ENCODE measurements at places on chromosomes 1 and 21.

- DNase-seq = no peak
Measured at GRCh38 chr1:204350857-204351573, 8.7 kb downstream of the PLEKHA6 start.

DNA sequence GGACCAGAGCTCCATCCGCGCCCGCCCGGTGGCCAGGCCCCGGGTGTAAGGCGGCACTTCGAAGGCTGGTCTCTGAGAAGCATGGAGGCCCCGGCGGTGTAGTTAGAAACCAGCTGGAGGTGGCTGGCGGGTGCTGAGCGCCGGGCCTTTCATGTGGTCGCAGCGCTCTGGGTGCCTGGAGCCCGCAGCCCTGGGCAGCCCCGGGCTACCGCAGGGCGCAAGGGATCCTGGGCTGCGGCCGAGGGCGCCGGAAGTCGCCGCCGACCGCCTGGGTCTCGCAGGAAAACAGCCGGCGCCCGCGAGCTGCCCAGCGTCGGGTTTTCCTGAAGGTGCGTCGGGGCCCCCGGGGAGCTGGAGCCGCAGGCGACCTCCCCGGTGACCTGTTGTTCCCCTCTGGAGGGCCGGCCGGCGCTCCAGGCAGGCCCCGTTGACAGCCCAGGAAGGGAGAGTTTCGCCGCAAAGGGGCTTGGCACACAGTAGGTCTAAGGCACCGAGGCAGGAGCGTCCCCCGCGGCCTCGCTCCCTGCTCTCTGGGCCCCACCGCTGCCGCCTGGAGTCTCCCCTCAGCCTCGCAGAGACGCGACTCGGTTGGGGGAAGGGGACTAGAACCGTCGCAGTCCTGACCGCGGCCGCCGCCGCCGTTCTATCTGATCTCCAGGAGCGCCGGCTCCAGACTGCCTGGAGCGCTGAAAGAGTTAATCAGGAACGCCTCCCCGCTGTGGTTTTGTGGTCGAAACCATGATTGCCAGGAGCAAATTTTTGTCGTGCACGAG, 2.7 kb downstream of the GRHL3 start:
- DNase-seq = peak; percentile 47

DNA sequence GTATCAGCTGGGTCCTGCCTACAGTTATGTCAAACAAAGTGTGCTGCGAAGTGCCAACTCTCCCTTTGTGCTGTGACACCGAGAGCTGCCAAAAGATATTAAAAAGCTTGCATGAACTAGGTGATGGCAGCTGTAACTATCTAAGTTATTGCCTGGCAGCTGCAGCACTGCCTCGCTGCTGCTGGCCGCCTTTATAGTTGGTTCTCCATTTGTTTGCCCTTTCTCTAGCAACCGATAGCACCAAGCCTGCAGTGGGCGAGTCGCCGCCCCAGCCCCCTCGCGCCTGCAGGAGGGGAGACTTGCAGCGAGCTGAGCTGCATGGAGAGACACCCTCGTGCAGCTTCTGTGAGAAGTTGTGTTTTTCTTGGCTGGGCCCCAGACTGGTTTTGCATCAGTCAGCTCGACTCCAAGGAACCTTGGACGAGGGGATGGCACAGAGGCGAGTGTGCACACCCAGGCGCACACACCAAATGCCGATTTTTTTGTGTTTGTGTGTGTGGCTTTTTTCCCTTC, 330.6 kb downstream of the RPS6KC1 start:
- no peak for DNase-seq

- no peak for DNase-seq
Measured at GRCh38 chr1:43274804-43275180, 5.0 kb downstream of the TMEM125 start.

DNA sequence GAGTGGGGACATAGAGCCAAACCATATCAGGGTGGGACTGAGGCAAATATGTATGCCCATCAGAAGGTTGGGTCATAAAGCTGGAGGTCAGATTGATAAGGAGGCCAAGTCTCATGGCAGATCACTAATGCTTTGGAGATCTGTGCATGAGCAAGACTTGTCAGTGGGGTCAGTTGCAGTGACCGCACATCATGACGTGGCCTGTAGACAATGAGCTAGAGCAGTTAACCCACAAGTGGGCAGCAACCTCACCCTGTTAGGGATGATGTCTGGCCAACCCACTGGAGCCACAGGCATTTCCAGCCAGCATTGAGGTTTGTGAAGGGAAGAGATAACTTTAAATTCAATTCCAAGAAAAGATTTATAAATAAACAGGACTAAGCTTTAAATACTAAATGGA, 66.7 kb downstream of the XCL1 start:
- DNase-seq = no peak

- no peak for DNase-seq
Measured at GRCh38 chr1:84611091-84611490, 36.9 kb upstream of the CTBS start.

- DNase-seq = no peak
Measured at GRCh38 chr1:175870217-175870616, 126.8 kb upstream of the TNR start.

DNA sequence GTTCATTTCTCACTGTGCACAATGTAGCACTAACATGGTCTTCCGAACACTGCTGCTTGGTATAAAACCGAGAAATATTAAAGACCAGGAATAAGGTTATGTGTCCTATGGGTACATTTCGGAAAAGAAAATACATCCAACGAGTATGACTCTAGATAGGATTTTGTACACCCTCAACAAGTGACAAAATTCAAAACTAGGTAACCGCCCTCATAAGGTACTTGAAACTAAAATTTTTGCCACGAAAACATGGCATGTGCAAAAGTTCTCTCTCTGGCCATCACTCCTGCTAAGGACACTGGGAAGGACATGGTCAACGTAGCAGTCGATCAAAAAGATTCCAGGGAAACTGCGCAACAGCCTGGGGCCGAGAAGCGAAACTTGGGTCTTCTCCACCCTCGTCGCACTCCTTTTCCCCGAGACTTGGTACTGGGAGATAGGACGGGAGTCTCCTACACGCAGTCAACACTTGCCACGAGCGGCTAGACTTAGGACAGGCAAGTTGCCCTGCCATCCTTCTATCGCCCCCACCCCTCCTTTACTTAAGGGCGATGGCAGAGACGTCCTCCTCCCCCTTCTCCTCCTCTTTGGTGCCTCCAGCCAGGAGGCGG, 338 bp upstream of the TOR1AIP1 start:
- DNase-seq = no peak

DNA sequence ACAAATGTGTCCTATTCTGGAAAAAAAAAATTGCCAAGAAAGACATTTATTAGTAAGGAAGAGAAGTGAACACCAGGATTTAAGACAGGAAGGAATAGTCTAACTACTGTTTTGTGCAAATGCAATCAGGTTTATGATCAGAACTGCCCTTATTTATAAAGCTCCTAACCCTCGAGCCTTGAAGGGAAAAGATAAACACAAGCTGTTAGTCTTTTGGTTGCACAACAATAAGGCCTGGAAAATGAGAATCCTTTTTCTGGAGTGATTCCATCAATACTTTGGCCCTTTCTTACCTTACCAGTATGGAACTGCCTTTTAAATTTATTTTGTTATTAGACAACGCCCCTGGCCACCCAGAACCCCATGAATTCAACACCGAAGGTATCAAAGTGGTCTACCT, 52.9 kb downstream of the SNRPE start:
- no peak for DNase-seq

GRCh38 chr1:22739648-22740385, 29.2 kb downstream of the EPHB2 start:
- no peak for DNase-seq

GRCh38 chr1:34270181-34270580, 93.5 kb downstream of the C1orf94 start:
- DNase-seq = no peak

- DNase-seq = no peak
Measured at GRCh38 chr1:25890239-25891034, 14.9 kb upstream of the PAQR7 start.

GRCh38 chr1:48127735-48128685, 94.5 kb upstream of the SLC5A9 start:
- DNase-seq = no peak

DNA sequence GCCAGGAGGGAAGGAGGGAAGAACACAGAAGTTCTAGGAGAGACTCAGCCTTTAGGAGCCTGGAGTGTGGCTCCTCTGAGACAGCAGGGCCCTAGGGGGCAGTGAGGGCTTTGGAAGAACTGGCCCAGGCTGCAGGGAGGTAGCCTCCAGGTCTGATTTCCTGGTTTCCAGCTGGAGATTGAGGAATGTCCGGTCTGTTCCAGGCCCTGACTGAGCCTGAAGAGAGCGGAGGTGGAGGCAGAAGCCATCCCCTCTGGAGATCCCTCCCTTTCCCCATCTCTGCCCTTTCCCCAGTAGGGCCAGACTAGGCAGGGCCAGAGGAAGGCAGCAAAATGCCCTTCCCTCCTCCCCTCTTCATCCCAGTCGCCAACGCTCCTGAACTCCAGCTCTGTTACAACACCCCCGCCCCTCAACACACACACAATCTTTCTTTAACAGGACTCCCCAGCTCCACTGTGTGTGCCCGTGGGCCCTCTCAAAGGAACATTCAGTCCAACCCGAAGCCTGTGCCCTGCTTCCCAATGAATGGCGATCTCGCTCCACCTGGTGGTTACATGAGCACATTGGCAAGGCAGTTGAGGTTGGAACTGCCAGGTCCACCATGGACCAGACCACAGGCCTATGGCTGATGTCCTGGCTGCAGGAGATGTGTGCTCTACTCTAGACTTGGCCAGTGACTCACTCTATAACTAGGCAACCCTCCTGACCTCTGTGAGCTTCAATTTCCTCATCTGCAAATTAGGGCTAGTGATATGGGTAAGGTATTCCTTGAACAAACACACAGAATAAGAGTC, 32.0 kb downstream of the MAP7D1 start:
- DNase-seq = peak; percentile 64

DNA sequence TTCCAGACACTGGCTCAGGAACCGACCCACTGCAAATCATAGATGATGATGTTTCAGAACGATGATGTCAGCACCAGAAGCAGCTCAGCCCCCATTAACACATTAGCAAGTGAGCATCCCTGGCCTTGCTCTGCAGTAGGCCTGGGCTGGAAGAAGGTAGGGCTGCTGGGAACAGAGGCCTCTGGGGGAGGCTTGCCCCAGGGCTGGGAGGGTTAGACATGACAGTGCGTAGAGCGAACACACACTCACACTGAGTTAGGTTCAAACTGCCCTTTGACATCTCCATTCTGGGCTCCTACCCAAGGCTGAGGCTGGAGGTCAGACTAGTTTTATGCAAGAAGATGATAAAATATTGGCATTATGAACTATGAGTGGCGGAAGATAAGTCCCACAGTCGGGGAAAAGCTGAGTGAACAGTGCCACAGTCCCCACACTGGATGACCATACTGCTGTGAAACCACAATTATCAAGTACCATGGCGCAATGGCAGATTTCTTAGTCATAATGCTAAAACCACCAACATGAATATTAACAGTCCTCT, 91.1 kb downstream of the DMRTB1 start:
- DNase-seq = no peak
